Effector CD8-positive, alpha-beta T cell (primary cell): ENCODE measurements at places on chromosomes 3 and 15.

DNA sequence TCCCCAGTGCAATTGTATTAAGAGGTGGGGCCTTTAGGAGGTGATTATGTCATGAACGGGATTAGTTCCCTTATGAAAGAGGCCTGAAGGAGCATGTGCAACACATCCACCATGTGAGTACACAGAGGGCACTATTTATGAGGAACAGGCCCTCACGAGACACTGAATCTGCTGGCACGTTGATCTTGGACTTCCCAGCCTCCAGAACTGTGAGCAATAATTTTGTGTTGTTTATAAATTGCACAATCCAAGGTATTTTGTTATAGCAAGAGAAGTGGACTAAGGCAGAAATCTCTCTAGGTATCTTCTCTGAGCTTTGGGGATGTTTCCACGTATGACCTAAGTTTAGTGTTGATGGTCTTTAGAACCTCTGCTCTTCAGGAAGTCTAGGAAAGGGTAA, 149.3 kb upstream of the CBLB start:
- DNase-seq = no peak

- no peak for DNase-seq
Observed at GRCh38 chr3:36800533-36801116, 36.3 kb upstream of the DCLK3 start.

DNA sequence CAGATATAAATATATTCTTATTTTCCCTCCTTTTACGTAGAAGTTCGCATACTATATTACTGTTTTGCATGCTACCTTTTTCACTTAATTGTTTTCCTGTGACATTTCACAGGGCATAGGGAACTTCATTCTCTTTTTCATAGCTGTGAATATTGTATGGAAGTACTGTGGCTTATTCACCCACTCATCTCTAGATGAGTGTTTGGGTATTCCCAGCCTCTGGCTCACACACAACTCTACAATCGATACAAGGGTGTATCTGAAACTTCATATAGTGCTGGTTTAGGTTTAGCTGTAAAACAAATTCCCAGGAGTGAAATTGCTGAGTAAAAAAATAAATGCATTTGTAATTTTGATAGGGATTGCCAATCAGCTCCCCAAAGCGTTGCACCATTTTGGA, 55.3 kb upstream of the MAGI1 start:
- DNase-seq = no peak

- no peak for DNase-seq
Observed at GRCh38 chr15:58235961-58236360, 97.8 kb downstream of the AQP9 start.

GRCh38 chr15:65517866-65518207, 348 bp upstream of the DPP8 start:
- no peak for DNase-seq

GRCh38 chr3:121836481-121836880, 1.5 kb downstream of the EAF2 start:
- DNase-seq = no peak

DNA sequence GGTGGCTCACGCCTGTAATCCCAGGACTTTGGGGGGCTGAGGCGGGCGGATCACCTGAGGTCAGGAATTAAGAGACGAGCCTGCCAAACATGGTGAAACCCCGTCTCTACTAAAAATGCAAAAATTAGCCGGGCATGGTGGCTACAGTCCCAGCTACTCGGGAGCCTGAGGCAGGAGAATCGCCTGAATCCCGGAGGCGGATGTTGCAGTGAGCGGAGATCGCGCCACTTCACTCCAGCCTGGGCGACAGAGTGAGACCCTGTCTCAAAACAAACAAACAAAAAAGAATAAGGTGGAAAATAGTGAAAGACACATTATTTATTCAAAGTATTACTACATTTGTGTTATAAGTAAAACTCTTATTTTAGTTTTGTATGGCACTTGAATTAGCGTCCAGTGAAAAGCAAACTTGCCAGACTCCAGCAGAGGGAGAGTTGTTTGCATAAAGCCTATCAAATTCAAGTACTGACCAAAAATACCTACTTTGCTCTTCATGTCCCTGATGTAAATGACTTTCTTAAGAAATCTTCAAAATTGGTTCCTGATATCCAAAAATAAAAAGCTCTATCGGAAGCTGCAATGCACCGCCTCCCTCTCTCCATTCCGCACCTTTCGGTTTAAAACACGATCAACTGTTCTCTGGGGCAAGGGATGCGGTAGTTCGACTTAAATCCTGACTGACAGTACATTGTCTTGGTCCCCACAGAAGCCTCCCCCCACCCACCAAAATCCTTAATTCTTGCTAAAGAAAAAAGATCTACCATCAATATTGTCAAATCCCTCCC, 1.2 kb downstream of the TRPM7 start:
- no peak for DNase-seq

- DNase-seq = no peak
Observed at GRCh38 chr3:50587806-50588758, 18.8 kb downstream of the HEMK1 start.

DNA sequence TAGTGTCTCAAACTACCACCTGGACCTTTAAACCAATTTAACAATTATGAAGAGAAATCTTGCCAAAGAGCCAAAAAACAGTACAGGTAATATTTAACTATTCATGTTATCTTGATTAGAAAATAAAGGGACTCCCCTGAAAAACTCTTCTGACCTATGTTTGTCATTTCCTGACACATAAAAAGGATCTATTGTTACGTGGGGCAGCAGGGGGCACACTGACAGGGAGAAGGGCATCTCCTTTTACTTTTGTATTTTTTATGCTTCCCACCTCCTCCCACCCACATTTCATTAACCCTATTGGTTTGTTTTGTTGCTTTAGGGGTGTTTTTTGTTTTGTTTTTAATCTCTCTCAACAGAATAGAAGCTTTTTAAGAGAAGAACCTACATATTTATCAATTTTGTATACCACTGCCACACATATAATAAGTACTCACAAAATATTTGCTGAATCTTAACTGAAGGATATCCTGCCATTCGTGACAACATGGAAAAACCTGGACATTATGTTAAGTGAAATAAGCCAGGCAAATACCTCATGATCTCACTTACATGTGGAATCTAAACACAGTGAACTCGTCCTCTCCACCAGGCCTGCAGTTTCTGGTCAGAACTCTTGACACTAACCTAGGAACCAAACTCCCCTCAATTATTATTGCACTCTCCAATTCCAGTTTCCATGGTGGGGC, 17.7 kb downstream of the STAG1 start:
- DNase-seq = no peak
